ENCODE measurements at places on chromosomes 7 and 10.

- no peak for DNase-seq
These were observed 8.1 kb upstream of the FZD9 start for GRCh38 chr7:73425356-73425983.

DNA sequence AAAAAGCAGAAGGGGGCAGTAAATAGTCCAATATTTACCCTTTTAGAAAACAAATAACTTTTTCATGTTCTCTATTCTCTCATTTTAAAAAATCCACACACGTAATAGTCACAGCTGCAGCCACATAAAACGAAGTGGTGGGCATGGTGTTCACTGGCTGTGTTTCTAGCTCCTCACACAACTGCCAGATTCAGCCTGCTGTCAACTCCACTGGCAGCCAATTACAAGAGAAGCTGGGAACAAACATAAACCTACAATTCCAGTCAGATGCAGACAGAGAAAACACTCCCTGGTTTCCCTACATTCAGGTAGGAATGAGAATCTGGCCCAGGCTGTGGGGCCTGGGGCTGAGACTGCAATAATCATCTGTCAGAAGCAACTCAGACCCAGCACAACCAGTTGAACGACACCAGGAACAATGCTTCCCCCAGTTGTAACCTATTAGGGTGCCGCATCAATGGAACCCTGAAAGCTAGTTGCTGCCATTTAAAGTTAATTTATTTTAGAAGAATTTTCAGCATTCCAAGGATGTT lies 29.1 kb downstream of the ERCC6 start:
- DNase-seq: no peak

DNA sequence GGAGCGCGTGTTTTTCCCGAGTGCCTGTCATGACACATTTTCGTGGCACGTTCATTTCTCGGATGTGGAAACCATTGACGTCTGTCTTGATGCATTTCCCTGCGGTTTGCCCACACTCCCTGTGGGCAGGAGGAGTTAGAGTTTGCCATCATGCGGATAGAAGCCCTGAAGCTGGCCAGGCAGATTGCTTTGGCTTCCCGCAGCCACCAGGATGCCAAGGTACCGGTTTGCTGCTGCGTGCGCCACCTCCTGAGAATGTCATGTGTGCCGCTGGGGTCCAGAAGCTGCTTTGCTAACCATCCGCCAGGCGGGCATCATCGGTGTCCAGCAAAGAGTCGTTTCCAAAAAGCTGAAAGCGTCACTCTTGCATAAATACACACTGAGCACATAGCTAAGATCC lies 40.9 kb upstream of the BTBD16 start:
- DNase-seq: no peak

GRCh38 chr7:141551094-141551781 lies at the start of gene AGK:
Gene AGK, plus strand, starts transcription at chr7:141551410. Its CDS starts 4,057 bp downstream, at chr7:141555467.
- DNase-seq: peak; percentile 73

- no peak for DNase-seq
These were observed 23.2 kb downstream of the WIPI2 start for GRCh38 chr7:5213286-5213645.

GRCh38 chr10:84193846-84194423 lies 402 bp upstream of the CDHR1 start:
- no peak for DNase-seq

- no peak for DNase-seq
These were observed 40.1 kb downstream of the HHEX start for GRCh38 chr10:92729886-92730285.

GRCh38 chr10:34814223-34814912 lies 728 bp downstream of the PARD3 start:
- no peak for DNase-seq

GRCh38 chr10:93363891-93364648 lies 118.1 kb downstream of the MYOF start:
- DNase-seq: no peak
